Posterior cingulate gyrus (tissue), 11 donors: ENCODE measurements at places on chromosomes 7 and 10.

- no peak for DNase-seq
Measured at GRCh38 chr10:55146032-55146431, 345.0 kb upstream of the PCDH15 start.

DNA sequence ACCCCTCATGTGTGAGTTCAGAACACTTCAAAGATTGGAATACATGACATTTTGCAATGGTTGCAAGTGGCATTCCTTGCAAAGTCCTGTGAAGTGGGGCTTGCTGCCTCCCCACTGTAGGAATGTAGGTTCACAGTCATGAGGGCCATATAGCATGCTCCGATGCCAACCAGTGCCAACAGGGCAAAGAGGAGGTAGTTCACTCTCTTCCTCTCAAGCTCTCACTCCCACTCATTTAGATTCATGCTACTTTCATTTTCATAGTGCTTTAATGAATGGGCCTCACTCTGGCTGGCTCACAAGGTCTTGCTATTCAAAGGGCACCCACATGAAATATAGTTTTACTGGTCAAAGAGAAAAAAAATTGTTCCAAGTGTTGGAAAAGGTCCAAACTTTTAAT lies 169.9 kb upstream of the AOAH start:
- no peak for DNase-seq

GRCh38 chr10:97520978-97521761 lies 22.4 kb downstream of the UBTD1 start:
- DNase-seq = peak; percentile 33

DNA sequence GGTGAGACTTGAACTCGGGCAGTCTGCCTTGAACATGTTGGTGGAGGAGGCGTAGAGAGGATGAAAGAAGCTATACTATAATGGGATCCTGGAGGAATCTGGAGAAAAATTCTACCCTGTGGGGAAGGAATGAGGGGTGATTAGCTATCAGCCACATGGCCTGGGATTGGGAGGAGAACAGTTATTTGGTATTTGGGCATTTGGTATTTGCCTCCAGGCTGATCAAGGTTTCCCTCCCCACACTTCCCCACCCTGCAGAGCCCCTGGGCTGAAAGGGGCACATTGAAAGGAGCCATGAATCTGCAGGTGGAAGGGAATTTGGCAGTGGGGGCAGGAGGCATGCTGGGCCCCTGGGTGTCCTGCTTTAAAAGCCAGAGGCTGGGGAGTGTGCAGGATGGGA lies 235.3 kb downstream of the INHBA start:
- DNase-seq = no peak

- no peak for DNase-seq
Measured at GRCh38 chr10:131724169-131724545, 176.7 kb upstream of the PPP2R2D start.

DNA sequence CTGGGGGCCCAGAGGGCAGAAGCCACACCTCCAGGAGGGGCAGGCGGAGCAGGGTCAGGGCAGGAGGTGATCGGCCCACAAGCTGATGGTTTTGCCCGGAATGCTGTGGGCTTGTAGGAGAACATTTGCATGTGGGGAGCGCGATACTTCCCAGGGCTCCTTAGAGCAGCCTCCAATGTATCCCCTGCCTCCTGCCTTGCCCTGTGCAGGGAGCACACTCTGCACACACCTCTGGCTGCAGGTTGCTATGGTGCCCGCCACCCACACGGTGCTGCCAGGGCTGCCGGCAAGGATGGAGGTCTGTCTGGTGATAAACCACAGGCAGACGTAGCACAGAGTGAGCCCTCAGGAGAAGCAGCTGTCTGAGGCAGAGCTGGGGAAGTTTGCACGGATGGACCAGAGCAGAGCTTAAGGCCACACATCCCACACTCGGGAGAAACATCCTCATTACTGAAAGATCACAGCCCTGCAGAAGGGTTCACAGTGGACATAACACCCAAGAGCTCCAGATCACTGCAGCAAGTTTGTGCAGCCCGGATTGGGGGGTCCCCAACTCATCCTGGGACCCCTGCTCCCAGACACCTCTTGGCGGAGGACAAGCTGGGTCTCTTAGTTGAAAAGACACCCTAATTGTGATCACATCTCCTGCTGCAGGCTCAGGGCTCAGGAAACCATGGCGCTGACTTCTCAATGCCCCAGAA lies 41.8 kb downstream of the VIPR2 start:
- no peak for DNase-seq

- peak; percentile 92 for DNase-seq
Measured at GRCh38 chr7:102208826-102209225, 77.8 kb upstream of the SH2B2 start.

DNA sequence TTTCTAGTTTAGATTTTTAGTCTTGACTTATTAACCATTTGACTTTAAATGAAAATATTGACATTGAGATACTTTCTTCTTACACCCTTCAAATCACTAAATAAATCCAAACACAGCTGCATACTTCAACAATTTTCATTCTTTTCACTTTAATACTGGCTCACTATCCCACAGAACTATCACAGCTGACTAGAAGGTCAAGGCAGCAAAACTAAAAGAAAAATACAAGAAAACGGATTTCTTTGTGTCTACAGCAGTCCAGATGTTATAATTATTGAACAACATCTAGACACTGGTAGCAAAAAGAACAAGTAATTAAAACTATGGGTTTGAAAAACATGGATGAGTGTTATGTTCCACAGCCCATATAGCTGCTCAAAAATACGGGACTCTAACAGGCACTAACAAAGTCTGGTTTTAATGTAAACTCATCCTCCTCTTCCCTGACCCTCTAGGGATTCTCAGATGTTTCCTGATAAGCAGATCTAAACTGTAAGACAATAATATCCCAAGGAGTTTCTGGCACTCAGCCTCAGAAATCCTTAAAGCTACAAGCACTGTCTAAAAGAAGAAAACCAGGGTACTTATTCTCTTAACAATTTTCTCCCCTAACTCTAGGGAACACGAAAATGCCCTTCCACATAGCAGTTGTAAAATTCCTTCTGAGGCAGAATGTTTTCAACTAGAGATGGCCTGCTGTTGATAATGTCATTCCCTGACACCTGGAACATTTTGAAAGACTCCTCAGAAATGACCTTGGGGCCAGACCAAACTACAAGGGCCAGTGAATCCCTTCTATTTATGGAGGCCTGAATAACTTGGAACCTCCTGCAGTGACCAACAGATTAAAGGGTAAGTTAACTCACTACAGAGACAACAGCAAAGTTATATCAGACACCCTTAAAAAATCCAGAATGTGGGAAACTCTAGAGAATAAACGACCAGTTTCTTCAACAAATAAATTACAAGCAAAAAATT lies 12.8 kb downstream of the DNMBP start:
- no peak for DNase-seq

DNA sequence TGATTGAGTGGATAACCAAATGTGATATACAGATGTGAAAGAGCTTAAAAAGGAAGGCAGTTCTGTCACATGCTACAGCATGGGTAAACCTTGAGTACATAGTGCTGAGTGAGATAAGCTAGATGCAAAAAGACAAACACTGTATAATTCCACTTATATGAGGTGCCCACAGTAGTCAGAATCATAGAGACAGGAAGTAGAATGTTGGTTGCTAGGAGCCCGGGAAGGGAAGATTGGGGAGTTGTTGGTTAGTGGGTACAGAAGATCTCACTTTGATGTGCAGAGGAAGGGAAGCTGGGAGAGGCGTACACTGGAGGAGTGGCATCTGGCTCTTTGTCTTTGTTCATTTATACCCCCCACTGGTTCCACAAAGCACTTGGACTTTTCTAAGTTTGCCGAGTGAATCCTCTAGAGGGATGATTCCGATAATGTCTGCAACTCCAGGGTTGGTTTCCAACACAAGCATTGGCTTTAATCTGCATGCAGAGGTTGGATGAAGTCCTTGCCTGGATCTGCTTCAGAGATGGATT lies 39.5 kb downstream of the TSPAN14 start:
- no peak for DNase-seq

DNA sequence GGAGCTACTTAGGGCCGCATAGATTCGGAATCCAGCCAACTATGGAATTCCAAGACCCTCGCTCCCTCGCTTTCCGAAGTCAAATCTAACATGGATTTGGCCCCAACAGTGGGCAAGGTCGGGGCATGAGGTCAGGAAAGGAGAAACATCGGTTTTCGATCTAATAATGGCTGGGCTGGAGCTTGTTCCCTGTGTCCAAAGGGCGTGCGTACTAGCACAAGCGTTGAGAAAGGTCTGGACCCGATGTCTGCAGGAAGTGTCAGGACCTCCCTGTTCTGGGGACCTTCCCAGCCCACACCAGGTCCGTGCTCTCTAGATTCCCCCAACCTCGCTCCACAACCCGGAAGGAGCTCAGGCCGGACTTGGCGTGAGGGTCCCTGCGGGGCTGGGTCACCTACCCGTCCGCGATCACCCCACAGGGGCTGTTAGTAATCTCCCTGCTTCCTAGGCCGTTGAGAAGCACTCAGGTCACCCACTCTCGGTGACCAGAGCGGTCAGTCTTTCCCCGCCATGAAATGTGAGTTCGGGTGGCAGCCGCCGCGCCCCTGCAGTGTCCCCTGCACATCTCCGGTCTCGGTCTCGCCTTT lies 4.8 kb downstream of the FEZF1 start:
- no peak for DNase-seq

DNA sequence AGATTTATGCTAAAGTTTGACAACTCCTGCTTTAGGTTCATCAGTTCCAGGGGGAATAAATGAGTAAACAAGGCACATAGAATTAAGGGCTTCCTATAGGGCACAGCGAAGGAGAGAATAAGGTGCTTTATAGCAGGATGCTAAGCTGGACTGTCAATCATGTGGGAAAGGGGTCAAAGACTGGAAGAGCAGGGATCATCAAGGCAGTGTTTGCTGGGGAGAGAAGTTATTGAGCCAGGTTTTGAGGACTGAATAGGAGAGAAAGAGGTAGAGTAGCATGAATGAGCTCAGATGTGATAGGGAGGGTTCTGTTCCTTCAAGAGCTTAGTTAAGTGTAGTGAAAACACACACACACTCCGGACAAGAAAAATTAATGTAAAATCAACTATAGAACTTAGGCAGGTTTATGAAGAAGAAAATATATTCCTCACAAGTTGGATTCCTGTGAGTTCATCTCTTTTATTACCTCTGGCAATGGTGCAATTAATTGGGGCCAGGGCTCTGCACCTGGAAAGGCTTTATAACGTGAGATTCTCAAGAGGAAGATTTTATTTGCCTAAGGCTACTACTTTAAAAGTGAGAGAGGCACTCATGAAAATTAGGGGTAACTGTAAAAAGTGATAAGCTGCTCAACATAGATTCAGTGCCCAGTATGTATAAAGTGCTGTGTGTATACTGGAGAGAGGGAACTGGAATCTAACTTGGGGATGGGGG lies 222.4 kb downstream of the AUTS2 start:
- DNase-seq = no peak

- DNase-seq = no peak
Measured at GRCh38 chr7:142752376-142753225, 3.3 kb downstream of the PRSS1 start.

- no peak for DNase-seq
Measured at GRCh38 chr7:6256677-6257535, 15.5 kb downstream of the CYTH3 start.

DNA sequence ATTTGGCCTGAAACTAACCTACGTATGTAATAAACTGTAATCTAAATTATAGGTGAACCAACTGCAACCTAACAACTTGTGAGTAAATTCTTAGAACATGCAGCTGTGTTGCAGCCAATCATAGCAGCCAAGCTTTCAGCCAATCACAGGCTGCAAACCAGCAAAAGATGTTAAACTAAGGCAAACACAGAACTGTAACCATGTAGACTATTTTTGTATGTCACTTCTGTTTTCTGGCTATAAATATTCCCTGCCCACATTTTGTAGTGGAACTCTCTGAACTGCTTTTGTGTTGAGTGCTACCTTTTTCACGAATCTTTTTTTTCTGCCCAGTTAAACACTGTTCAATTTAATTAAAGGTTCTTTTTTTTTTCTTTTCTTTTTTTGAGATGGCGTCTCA lies 28.2 kb upstream of the ZPBP start:
- no peak for DNase-seq

DNA sequence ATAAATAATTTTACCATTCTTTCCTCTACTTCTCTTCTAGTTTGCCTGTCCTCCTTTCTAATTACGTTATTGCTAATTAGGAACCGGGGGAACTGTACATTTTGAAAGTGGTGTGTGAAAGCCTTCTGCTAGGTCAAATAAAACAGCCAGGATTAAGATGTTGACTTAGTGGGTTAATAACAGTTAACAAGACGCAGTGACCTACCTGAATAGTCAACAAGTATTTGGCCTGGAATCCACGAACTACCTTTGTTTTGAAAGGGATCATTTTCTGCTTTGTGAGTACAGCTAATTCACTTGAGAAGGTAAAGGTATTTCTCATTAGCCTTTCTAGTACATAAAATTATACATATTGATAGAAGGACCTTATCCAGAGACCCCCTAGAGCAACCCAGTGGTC lies 139.9 kb downstream of the COL28A1 start:
- DNase-seq = no peak

GRCh38 chr7:107882766-107883165 lies 8.2 kb upstream of the DLD start:
- DNase-seq = no peak

DNA sequence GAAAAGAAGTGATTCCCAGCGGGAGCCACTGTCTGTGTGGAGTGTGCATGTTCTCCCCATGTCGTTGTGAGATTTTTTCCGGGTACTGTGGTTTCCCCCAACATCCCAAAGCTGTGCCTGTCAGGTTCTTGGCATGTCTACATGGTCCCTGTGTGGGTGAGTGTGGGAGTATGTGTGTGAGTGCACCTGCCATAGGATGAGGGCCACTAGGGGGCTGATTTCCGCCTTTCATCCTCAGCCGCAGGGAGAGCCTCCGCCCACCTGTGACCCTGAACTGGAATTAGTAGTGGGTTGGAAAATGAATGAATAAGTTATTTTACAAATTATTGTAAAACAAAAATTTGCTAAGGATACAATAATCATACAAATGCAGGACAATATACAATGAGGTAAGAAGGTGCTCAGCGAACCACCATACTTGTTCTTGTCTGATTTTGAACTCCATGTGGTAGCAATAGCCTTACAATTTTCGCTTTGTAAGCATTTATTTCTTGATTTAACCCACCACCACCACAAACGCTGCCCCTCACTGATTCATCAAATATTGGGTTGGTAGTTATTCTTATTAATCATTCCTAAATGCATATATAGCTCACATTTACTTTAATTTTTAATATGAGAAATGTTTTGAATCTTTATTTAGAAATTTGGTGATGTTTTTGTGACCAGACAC lies 641.2 kb upstream of the VSTM2A start:
- peak; percentile 31 for DNase-seq

- no peak for DNase-seq
Measured at GRCh38 chr10:101162677-101163076, 31.6 kb downstream of the TLX1 start.

- no peak for DNase-seq
Measured at GRCh38 chr10:80443531-80443974, 10.6 kb upstream of the TSPAN14 start.

- DNase-seq = peak; percentile 43
Measured at GRCh38 chr7:134016223-134016941, 110.8 kb upstream of the LRGUK start.

GRCh38 chr10:20984662-20985061 lies 87.6 kb upstream of the NEBL start:
- no peak for DNase-seq

GRCh38 chr7:52995676-52996075 lies 39.8 kb upstream of the POM121L12 start:
- no peak for DNase-seq

- no peak for DNase-seq
Measured at GRCh38 chr7:82623812-82624211, 180.2 kb upstream of the CACNA2D1 start.

GRCh38 chr7:112411186-112411795 lies 39.0 kb upstream of the IFRD1 start:
- DNase-seq = peak; percentile 37

GRCh38 chr7:157576415-157576814 lies 239.6 kb downstream of the DNAJB6 start:
- no peak for DNase-seq
